ENCODE measurements at places on chromosomes 16 and 17.

DNA sequence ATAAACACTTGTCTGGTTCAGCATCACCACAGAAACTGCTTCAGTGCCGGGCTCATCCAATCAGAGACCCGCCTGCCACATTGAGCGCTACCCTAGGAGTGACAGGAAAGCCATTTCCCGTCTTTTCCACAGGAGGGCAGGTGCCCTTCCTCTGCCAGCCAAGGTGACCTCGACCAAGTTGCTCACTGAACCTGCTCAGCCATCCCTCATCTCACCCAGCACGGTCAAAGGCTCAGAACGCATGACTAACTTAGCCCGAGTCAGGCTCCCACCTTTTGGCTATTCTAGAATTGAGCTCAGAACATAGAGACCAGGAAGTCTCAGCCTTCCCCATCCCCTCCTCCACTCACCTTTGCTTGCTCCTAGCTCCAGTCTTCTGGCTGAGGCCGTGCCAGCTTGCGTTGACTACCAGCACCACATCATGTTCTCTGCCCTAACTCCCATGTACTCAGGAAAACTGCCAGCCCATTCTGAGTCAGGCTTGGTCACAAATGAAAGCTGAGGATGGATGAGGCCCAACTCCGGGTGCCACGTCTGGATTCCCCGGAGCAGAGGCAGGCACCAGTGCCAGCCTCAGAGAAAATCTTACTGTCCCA lies 15.6 kb downstream of the MRPS23 start:
- DNase-seq = no peak

GRCh38 chr16:58661199-58661830 lies 23.3 kb downstream of the SLC38A7 start:
- peak; percentile 29 for DNase-seq

GRCh38 chr16:78663690-78664089 lies 564.2 kb downstream of the WWOX start:
- no peak for DNase-seq

GRCh38 chr17:68576137-68576536 lies 25.0 kb downstream of the FAM20A start:
- DNase-seq = no peak

DNA sequence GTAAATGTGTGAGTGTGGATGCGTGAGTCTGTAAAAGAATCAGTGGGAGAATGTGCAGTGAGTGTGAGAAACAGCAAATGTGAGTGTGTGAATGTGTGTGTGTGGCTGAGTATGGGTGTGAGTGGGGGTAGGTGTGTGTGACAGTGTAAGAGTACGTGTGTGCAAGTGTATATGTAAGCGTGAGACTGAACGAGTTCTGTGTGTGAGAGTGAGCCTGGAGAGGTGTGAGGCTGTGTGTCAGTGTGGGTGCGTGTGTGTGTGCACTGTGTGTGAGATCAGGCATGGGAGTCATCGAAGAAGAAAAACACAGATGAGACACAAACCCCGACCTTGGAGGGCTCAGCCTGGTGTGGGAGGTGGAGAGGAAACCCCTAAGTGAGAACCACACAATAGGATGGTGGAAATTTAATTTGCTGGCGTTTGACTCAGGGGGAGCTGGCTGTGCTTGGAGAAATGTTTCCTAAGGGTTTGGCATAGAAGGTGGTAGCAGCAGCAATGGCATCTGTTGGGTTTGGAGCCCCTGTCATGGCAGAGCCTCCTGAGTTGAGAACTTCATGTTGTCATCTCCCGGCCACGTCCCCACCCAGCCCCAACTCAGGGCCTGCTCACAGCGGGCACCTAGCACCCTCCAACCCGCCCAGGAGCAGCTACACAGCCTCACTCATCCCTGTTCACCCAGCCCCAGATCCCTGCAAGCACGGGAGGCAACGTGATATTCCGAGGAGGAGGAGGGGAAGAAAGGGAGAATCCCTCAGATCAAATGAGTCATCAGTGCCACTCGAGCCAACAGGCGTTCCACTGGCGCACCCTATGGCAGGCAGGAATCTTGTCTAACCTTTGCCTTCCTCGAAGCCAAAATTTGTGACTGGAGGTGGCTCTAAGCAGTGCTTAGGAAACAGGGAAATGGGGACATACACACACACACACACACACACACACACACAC lies 14.3 kb upstream of the NUBP1 start:
- DNase-seq = no peak

DNA sequence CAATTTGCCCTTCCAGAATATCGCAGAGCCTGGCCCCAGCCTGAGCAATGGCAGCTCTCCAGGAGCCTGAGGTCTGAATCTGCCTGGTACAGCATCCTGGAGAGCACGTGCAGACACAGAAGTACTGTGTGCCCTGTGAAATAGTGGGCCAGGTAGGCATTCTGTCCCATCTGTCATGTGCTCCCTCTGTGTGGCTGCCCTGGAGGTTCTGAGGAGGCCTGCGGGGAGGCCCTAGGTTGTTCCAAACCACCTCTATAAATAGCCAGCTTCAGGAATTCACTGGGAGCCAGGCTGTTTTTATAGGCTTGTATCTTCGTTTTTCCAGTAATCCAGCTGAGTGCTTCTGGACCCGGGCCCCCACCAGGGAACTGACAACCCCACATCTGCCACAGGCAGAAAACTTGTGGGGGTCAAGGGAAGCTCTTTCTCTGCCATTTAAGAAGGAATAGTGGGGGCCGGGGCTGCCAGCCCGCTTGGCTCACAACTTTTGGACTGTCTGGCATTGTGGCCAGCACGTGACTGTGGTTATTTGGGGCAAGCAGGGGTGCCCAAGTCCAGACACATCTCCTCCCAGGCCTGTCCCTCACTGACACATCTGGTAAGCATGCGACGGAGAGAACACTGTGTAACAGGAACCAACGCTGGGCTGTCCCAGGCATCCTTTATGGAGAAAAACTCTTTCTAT lies 356.3 kb upstream of the TNRC6C start:
- DNase-seq = no peak

- no peak for DNase-seq
These were observed 30.7 kb downstream of the MYH3 start for GRCh38 chr17:10626390-10626789.

DNA sequence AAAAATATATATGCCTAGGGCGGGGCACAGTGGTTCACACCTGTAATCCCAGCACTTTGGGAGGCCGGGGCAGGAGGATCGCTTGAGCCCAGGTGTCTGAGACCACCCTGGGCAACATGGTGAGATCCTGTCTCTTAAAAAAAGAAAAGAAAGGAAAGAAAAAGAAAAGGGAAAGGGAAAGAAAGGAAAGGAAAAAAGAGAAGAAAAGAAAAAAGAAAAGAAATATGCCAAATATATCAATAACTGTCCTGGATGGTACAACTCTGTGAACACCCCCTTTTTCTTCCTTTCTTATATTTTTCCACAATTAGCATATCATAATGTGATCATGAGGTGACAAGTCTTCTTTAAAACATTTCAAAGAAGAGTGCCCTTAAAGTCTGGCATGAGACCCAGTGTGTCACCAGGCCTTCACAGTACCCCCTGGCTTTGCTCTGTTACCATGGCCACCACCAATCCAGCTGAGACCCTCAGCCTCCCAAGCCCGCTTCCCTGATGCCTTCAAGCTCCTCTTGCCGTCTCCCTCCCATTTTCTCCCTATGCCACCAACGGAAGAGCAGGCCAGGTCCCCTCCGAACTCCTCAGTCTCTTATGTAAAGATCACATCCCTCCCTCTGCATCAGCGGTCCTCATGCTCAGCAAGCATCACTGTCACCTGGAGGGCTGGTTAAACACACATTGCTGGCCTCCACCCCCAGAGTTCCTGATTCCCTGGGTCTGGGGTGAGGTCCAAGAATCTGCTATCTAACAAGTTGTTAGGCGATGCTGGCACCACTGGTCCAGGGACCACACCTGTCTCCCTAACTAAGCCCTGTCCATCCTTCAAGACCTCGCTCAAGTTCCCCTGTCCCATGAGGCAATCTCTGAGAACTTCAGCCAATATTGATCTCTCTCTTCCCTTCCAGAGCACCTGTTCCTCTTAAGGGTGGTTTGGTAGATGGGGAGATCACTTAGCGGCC lies 44.5 kb downstream of the CUEDC1 start:
- DNase-seq = peak; percentile 23

DNA sequence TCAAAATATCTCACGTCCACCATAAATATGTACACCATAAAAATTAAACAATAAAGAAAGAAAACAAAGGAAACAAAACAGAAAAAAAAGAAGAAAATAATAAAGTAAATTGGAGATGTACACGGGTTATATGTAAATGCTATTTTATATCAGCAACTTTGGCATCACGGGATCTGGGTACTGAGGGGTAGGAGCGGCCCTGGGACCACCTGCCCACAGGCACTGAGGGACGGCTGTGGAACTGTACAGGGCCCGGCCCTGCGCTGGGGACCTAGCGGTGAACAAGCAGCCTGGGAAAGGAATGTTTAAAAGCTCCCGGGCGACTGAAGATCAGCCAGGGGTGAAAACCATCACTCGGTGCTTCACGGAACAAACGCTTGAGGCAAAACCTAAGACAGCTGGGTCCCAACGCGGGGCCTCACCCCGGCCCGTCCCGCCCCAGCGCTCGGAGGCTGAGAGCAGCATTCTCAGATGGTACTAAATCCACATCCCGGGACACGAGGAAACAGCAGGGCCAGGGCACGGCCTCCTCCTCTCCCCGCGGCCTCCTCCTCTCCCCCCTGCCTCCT lies 31.2 kb downstream of the NXN start:
- no peak for DNase-seq

DNA sequence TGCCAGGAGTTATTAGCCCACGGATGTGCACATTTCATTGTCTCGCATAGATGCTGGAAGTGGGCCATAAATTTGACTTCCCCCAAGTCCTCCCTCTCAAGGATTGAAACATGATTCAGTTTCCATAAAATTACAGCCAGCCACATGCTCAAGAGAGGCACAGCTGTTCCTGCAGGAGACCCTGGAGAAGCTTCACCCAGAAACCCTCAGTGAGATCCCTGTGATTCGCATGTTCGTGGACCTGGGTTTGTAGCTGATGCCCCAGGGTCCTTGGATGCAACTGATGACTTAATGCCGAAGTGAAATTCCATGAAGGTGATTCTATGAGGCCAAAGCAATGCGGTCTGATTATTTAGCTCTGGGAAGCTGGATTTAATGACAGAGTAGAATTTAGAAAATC lies 24.7 kb upstream of the AQP8 start:
- DNase-seq = no peak

DNA sequence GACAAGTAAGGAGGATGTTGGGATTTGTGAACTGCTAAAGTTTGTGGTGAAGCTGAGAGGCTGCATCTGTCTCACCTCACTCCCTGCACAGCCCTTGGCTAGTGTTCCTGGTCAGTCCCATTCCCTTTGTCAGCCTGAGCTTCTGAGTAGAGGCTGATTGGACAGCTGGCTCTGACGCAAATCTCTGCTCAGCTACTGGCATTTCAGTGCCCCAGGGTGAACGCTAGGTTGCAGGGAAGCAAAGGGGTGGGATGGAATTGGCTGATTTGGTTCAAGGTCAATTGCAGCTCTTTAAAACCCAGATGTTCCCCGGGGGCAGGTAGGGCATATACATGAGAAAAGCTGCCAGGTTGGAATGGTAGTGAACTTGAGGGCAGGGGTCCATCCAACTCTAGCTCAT lies 23.1 kb upstream of the CNOT1 start:
- DNase-seq = no peak

DNA sequence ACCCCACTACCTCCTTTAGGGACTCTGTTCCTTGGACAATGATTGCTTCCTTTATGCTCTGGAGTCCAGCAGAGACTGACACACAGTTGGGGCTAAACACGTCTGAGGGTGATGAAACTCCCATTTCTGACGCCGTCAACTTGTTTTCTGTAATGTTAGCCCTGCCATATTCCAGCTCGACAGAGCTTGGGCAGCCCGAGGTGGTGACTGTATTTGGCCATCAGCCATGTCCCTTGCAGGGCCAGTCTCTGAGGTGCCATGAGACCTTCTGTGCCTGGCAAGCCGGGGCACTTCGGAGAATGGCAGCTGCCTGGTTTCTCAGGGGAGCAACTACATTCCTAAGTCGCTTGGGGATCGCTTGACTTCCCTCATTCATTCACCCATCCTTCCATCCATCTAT lies 278.9 kb upstream of the TNRC6C start:
- no peak for DNase-seq

DNA sequence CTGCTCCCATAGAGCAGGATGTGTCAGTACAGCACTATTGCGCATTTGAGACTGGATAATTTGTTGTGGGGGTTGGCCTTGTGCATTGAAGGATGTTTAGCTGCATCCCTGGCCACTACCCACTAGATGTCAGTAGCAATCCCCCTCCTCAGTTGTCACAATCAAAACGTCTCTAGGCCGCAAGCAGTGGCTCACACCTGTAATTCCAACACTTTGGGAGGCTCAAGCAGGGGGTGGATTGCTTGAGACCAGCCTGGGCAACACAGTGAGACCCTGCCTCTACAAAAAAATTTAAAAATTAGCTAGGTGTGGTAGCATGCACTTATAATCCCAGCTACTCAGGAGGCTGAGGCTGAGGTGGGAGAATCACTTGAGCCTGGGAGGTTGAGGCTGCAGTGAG lies 48.4 kb downstream of the CENPV start:
- DNase-seq = peak; percentile 9

DNA sequence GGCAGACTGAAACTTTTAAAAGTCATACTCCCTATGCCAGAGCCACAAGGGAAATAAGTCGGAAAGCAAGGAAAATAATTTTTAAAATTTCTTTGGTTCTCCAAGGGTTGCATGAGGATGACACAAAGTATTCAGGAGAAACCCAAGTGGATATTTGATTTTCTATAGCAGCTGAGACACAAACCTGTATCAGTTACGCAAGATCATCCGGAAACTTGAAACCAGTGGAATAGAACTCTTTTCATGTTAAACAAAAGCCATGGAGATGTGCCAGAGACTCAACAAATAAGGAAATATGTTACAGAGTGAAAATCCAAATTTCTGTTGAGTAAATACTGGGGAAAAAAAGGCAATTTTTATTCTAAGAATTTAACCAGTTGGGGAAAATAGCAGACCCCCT lies 294.7 kb downstream of the KIF2B start:
- no peak for DNase-seq

Measured in NCI-H345 (cell line).